ENCODE measurements at places on chromosomes 1 and 21. TPM values are rescaled to one million over a fixed set of nuclear protein-coding genes. Genes with fewer than 3 reads are reported as not detected.

- peak; percentile 78 for DNase-seq
These were observed 49.7 kb upstream of the MACF1 start for GRCh38 chr1:39154553-39155421.

DNA sequence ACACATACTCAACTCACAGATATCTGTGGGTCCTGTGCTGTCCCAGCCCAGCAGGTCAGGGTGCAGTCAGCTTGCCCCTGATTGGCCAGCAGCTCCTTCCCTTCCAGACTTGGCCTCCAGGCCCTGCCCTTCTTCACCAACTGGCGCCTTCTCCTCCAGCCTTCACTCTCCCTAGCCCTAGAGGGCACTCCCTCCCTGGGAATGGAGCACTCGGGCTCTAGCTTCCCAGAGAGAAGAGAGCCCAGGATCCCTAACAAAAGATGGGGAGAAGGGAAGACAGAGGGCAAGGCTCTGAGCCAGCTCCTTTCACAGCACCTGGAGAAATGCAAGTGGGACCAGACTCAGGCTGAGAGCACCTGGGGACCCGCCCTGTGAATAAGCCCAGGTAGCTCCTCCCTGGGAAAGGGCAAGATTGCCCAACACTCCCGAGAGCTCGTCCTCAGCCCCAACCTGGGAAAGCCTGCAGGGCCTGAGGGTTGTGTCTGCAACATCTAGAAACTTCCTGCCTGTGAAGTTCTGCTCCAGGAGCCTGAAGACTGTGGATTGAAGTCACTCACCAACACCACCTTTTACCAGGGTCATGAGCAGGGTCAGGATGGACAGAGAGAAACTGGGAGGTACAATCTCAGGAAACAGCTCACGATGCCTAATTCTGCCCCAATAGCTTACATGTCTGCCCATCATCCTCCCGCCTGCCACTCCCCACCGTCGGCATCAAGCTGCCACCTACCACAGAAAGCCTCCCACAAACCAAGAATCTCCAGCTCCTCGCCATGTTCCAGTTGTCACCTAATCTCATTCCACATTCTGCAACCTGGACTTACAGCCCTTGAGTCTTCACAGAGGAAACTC lies at the start of gene PGLYRP4:
TSS of gene PGLYRP4 (minus strand) at position 331 of the 852 bp plus-strand sequence. CDS start 909 bp downstream, outside the sequence.
- DNase-seq, result peak; percentile 61

- no peak for DNase-seq
These were observed 625 bp upstream of the DARS2 start for GRCh38 chr1:173823781-173824314.

GRCh38 chr1:230824919-230825721 lies 43.2 kb downstream of the C1orf198 start:
- peak; percentile 75 for DNase-seq

GRCh38 chr1:22018583-22019559 lies 17.4 kb downstream of the CELA3A start:
- peak; percentile 93 for DNase-seq

DNA sequence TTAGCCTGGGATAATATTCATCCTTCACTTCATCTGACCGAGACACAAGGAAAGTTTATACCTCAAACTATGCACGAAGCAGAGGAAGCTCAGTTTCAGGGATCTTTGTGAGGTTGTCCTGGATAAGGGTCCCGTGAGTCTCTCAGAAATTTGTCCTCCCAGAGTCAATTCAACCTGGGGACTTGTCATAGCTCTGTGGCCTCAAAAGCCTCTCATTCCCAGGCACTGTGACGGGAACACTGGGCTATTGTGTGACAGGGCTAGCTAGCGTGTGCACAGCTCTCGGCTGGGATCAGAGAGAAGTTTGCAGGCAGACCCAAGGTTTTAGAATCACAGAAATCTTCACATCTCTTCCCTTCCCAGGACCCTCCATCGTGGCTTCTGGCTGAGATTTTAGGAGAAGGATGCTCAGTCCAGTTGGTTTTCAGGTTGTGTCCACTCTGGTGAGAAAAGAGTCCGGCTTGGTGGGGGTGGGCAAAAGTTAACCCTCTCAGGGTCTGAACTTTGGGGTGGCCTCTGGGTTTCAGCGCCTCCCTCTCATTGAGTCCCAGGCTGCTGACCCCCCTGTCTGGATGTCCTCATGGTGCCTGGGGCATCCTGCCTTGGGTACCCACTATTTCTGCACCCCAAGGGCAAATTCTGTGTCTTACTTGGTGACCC lies 20.4 kb upstream of the LBR start:
- DNase-seq, result no peak

DNA sequence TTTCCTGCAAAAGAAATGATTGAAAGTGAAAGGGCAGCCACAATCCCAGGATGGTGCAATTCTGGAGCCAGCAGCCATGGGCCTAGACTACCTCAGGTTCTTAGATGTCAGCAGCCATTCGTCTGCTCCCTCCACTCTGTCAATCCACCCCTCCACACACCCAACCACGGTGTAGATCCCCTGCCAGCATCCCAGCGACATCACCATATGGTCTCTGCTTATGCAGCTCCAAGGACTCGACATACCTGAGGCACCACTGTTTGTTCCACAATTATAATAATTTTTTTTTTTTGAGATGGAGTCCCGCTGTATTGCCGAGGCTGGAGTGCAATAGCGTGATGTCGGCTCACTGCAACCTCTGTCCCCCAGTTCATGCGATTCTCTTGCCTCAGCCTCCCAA lies 6.5 kb downstream of the SYNC start:
- no peak for DNase-seq

DNA sequence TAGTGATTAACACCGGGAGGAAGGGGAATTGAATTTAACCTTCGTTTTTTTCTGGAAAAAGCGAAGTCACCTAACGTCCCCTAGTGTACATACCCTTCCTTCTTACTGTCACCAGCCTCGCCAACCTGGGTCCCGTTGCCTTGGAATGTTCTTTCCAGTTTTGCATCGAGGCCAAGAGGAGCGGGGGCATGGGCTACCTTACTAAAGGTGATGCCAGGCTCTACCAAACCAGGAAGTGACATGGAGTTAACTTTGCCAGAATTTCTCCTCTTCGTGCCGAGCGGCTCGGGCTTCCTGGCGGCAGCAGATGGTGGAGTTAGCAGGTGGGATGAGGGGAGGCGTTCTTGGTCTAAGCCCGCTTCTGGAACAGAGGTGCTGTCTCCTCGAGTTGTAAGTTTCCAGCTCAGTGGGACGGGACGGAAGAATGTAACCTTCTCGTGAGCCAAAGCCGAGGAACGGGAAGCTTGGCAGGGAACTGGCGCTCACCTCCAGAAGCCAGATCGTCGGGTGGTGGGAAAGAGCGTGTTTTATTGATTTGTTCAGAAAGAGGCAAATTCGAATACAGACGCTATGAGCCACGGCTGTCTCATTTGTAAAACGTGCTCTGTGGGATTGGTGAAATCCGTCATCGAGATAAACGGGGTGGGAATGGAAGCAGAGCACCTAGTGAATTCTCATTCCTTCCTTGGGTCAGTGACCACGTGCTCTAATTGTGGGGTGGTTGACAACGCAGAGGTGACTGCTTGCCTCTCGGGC lies 486 bp downstream of the NIPAL3 start:
- peak; percentile 37 for DNase-seq

DNA sequence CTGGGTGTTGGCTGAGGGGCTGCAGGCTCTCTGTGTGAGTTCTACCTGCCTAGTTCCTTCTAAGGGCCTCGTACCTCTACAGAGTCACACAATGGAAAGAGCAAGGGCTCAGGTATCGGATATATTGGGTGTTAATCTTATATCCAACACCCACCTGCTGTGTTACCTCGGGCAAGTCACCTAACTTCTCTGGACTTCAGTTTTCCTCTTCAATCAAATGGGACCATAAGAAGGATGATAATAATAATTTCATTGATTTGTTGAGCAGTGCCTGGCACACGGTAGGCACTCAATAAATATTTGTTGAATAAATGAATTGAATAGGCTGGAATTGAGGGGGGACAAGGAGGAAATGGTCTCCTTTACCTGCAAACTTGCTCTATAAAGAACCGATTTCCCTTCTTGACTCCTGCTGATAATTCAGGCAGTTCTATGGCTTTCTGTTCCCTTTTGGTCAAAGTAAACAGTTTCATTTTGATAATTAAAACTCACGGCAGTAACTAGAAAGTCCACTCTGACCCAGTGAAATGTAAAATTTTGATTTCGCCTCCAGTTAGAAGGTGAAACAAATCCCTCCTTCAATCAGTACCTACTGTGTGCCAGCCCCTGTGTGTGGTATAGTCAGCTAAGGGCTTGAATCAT lies 16.5 kb upstream of the MAN1C1 start:
- DNase-seq, result no peak

DNA sequence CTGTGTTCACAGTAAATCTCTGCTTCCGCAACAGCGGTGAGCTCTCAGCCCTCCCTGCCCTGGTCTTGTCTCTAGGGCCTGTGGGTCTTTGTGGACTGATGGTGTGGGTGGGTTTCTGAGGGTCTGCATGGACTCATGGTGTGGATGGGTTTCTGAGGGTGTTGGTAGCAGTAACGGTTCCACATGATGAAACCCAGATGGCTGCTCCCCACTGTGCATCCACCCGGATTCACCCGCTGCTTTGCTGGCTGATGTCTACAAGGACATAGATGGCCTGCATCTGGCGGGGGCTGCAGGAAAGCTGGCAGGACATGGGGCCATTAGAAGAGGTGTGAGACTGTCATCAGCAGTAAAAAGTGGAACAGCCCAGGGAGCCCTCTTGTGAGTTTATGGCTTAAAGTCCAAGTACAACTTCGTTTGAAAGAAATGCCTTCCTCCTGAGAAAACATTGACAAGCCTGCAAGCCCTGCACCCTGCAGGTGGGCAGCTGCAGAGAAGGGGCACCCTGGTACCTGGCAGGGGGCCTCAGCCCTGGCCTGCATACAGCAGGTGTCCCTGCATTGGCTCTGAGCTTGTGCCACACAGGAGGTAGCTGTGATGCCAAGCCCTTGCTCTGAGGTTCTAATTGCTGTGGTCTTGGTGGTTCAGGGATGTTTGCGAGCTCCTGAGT lies 156.9 kb upstream of the COL6A1 start:
- DNase-seq, result no peak

LDLRAD2 gene
- not detected for total RNA-seq

NBPF4 gene
- total RNA-seq, result not detected

LRRC38 gene
- not detected for total RNA-seq

DNAH14 gene
- total RNA-seq, result 23.8 TPM

MARCKSL1 gene
- 13.0 TPM for total RNA-seq

PRELP gene
- total RNA-seq, result not detected
